ENCODE measurements at places on chromosomes 7 and 10.
A peak's percentile ranks its signal among the peaks of the same experiment; 100 is the strongest.

GRCh38 chr10:132350946-132351345 is 19.0 kb downstream of the LRRC27 start:
- DNase-seq: no peak

- no peak for DNase-seq
Observed at GRCh38 chr10:86056672-86057071, 309.9 kb downstream of the GRID1 start.

DNA sequence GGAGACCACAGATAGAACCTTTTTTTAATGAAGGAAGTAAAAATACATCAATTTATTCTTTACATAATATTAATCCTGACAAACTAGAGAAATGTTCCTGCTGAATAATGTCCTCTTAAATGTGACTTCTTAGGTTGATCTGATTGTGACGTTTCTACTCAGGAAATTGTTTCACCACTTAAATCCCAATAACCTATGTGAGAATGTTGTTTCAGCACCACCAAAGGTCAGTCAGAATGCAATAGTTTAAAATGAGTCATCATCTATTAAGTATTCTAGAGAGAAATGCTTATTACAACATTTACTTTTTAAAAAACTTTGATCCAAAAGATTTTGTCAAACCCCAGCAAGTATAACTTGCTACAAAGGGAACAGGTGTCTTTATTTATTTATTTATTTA is 155.4 kb upstream of the CACNA2D1 start:
- DNase-seq: no peak

DNA sequence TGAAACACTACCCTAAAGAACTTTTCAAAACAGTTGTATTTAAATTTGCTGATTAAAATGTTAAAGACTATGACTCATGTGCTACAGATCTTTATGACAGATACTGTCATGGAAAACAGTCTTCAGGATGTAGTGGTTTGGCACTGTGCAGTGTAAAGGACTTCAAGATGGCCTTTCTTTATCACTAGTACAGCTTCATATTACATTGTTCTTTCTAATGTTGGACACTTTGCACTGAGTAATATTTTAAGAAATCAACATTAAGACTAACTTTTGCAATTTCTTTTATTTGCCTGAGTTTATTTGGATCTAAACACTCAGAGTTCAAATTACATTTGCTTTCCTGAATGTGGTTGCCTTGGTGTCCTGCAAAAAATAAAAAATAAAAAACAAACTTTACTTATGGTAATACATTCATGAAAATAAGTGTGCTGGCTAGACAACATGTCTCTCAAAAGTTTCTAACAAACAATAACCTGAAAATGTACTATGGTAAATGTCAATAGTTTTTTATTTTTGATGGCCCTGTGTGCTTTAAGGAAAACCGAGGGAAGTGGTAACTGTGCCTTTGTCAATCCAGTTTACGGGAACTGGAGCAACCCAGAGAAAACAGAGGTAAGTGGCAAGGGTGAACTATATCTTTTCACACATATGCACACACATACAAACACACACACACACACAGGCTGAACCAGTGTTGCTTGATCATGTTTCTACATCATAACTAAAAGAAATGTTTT is 85.9 kb upstream of the PLXDC2 start:
- peak; percentile 47 for DNase-seq

DNA sequence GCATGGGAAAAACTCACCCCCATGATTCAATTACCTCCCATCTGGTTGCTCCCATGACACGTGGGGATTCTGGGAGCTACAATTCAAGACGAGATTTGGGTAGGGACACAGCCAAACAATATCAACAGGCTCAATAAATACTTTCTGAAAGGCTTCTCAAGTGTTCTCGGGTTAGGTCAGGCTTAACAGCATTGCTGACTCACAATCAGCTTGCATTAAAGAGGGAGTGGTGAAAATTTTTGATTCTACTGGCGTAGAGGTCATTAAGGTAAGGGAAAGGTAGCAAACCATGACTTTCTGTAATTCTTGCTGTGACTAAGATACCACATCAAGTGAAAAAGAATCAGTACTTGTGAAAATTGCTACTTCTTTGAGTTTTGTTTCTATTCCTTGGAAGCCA is 126.4 kb downstream of the JCAD start:
- no peak for DNase-seq

DNA sequence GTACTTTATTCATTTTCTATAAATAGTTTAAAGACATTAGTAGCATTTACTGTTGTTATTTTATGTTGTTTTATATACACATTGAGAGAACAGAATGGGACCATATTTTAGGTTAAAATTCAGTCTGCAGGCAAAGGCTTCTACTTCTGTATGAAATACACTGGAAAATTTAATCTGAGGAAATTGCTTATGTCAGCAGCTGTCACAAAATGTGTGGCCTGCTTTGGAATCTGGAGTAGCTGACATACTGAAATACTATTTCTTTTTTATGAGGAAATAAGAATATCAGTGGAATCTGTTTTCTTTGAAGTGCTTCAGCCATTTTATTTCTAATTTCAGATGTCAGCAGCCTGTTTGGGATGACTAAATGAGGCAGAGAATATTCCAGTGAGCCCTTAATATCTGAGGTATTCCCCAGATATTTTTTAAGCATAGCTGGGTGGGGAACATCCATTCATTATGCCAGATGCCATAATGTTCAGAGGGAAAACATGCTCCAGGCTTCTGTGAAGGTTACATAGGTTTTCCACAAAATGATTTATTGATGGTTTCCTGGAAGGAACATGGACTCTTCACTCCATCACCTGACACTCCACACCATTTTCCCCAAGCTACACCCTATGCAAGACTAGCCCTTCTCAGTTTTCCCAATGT is 267.1 kb downstream of the ARL4A start:
- DNase-seq: no peak

DNA sequence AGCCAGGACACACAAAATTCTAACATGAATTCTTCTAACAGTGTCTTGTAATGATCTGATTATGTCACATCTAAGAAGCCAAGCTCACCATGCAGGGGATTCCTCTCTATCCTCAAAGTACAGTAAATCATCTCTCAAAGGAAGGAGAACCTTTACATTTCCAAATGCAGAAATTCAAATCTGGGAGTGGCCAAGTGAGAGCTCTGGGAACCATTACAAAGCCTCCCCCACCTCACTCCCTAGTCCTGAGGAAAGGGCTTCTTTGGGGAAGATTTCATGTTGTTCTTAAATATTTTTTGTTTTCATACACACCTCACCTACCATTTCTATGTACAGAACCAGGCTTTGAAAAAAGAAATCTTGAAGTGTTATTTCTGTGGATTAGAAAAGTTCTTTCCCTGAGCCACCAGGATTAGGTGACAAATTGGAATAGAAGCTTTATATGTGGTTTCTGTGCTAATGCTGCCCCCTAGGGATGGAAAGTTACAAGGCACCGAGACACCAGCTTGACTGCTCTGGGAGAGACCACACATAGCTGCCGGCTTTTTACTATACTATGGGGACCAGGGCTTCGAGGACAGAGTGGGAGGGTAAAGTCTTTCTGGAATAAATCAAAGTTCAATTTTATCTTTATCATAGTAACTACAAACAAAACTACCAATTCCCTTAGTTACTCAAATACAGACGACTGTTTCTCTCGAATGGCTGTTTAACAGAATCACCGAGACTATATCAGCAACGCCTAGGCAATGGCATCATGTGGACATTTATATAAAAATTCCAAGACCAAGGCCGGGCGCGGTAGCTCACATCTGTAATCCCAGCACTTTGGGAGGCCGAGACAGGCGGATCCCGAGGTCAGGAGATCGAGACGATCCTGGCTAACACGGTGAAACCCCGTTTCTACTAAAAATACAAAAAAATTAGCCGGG is 116.1 kb downstream of the RNF216 start:
- DNase-seq: peak; percentile 68

GRCh38 chr10:7423521-7423920 is 12.7 kb upstream of the SFMBT2 start:
- no peak for DNase-seq

DNA sequence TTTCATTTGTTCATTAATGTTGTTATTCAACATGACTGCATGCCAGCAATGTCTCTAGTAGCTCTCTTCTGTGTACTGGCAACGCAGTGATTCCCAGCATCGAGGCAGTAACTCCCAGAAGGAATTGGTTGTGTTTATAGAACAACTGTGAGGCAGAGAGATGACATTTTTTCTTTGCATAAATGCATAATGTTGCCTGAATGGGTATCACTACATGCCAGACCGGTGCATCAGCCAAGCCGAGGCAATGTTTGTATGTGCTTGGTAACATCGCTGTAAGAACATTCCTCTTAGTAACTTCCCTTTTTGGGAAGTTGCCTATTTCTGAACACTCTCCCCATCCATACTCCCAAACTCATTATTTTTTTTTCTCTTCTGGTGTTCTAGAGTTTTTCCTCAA is 182.9 kb downstream of the HTR7 start:
- DNase-seq: peak; percentile 53

- DNase-seq: no peak
Observed at GRCh38 chr10:89274928-89275327, 23.4 kb upstream of the LIPA start.

GRCh38 chr10:91487911-91488582 is 77.9 kb downstream of the HECTD2 start:
- DNase-seq: no peak

- no peak for DNase-seq
Observed at GRCh38 chr7:132112106-132112505, 464.2 kb downstream of the PLXNA4 start.

DNA sequence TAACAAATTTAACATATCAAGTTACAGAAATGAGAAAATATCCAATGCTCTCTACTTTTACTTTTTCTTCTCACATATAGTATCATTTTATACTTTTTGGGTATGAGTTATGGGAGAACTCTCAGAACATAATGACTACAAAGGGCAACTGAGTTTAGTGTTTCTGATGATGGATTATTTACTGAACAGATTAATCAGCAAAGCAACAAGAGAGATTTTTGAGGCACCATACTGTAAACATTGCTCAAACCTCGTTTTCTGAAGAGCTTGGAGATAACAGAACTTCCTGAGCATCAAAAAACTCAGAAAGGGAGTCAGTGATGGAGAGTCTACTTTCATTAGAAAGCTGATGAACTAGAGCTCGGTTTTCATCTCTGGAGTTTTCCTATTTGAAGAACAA is 84.8 kb upstream of the GSDME start:
- no peak for DNase-seq

GRCh38 chr7:143181349-143181748 is 1.9 kb upstream of the TAS2R39 start:
- no peak for DNase-seq

GRCh38 chr7:29955075-29955792 is 34.4 kb downstream of the SCRN1 start:
- no peak for DNase-seq

- no peak for DNase-seq
Observed at GRCh38 chr10:78335691-78336401, 302.2 kb downstream of the RPS24 start.

DNA sequence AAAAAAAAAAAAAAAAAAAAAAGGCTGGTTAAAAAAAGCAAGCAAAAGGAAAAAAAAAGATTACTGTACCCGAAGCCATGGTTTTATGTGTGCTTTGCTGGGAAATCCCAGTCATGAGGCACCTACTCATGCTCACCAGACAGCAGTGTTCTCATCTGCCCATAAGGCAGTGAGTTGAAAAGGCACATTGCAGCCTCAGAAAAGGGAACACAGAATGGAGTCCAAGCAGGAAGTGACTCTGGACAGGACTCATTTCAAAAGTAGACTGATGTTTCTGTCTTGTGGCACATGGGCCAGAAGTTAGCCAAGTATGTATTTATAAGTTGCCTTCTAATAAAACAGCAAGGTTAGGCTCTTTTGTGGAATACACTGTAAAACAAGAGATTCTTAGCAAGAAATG is 40.2 kb downstream of the PDSS1 start:
- peak; percentile 17 for DNase-seq

GRCh38 chr7:113071465-113071864 is 15.2 kb downstream of the GPR85 start:
- DNase-seq: no peak

GRCh38 chr10:96626795-96627194 is 40.0 kb upstream of the TM9SF3 start:
- DNase-seq: no peak

DNA sequence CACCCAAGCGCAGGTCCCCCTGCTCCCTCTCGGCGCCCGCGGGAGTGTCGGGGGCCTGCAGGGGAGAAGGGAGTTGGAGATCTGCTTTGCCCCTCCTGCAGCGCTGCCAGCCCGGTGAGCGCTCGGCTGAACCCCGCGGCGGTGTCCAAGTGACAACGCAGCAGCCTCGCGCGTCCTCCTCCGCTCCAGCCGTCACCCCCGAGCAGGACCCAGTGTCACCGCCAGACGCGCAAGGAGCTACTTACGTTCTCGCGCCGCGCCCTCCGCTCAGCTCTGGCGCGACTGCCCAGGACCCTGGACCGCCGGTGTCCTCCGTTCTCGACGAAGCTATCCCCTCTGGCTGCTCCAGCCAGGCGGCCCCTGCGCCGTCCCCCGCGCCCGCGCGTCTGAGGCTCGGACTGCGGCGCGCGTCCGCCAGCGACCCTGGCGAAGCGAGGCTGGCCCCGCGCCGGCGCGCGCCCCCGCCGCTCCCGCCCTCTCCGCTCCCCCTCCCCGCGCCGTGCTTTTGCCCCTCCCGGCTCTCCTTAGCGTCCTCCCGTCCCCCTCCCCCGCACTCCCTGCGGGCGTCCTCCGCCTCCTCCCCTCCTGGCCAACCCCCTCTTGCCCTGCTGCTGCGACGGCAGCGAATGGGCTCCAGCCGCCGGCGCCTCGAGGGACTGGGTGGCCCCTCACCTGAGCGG is at the start of gene NRCAM:
NRCAM (minus strand) TSS at position 439 of the 680 bp plus-strand sequence. CDS start 216,372 bp downstream, outside the sequence.
- no peak for DNase-seq

DNA sequence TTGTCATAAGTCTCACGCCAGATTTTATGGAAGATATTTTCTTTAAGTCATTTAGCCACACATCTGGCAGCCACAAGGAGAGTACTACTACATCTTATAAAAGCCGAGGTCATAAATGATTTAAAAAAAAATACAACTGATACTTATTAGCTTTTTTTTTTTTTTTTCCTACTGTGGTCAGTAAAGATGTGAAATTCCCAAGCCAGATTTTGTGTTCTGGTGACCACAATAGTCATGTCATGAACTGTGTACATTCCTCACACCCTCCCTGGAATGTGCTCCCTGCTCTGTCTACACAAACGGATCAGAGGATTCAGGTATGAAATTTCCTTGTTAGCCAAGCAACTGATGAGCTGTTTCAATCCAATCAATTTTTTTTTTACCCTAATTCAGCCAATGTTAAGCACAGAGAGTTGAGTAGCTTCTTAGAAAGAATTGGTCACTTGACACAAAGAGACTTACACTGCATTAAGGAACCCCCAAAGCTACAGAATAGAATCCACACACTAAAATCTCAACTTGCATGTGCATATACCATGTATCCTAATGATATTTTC is 54.7 kb downstream of the CHRM2 start:
- DNase-seq: peak; percentile 76

- DNase-seq: no peak
Observed at GRCh38 chr10:77927402-77928246, 1.1 kb upstream of the DLG5 start.

All from GM04504 (cell line).